ENCODE measurements at places on chromosomes 5 and 9.

DNA sequence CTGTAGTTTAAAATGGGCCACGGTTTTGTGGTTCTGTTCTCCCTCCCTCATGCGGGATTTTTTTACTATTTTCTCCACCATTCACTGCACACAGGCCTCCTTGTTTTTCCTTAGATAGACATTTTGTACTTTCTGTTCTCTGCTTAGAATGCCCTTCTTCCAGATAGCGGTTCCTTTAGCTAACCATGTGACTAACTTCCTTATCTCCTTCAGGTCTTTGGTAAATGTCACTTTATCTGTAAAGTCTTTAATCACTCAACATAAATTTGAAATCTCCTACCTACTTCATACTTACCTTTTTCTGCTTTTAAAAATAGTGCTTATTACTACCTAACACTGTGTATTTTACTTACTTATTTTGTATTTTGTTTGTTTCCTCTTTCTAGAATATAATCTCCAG, 15.0 kb downstream of the FER start:
- no peak for DNase-seq

DNA sequence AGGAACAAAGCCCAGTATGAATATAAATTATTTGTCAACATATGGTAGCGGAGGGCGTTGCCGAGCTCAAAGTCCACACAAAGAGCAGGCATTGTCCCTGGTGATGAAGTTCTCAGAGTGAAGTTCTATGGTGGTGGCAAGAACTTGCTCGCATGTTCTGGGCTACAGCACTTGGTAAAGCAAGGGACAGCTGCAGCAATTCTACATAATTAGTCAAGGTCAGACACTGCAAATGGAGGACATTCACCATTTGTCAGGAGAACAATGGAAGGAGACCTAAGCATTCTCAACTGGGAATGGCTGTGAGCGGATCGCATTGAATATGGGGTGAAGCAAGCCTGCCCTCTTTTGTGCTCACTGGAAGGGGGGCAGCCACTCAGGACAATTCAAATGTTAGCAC, 503.8 kb upstream of the ADAMTS16 start:
- DNase-seq = no peak

GRCh38 chr5:163496286-163496685, 9.1 kb upstream of the MAT2B start:
- no peak for DNase-seq

DNA sequence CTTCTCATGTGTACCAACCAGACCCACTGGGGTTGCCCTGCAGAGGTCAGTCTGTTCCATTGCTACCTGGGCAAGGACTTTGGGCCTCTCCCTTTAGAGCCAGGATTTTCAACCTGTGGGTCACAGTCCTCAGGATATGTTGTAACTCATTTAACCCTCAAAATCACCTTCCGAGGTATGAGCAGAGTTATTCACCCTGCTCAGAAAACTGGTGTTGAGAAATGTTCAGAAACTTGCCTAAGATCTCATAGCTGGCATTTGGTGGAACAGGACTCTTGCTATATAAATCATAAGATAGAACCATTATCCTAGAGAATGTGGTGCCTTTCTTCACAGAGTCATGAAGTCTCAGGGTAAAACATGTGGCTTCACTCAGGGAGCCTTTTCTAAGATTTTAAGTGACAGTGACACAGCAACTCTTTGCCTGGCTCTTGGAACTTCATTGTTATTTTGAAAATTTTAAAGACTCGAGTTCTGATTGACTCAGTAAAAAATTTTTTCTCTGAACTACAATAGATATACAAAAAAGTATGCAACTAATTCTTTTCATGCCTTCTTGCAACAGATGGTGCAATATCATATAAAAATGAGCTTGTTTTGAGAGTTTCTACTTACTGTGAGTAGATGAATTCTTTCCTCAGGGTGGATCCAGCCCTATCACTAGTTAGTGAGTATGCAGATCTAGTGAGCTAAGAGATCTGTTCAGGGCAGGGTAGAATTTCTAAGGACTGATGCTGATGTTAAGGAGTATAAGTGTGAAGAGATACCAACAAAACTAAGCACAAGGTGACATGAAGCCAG, 29.5 kb downstream of the CAST start:
- DNase-seq = no peak

- no peak for DNase-seq
Observed at GRCh38 chr5:67435032-67435431, 238.4 kb upstream of the CD180 start.

GRCh38 chr5:110345623-110346022, 380.8 kb downstream of the TMEM232 start:
- no peak for DNase-seq

DNA sequence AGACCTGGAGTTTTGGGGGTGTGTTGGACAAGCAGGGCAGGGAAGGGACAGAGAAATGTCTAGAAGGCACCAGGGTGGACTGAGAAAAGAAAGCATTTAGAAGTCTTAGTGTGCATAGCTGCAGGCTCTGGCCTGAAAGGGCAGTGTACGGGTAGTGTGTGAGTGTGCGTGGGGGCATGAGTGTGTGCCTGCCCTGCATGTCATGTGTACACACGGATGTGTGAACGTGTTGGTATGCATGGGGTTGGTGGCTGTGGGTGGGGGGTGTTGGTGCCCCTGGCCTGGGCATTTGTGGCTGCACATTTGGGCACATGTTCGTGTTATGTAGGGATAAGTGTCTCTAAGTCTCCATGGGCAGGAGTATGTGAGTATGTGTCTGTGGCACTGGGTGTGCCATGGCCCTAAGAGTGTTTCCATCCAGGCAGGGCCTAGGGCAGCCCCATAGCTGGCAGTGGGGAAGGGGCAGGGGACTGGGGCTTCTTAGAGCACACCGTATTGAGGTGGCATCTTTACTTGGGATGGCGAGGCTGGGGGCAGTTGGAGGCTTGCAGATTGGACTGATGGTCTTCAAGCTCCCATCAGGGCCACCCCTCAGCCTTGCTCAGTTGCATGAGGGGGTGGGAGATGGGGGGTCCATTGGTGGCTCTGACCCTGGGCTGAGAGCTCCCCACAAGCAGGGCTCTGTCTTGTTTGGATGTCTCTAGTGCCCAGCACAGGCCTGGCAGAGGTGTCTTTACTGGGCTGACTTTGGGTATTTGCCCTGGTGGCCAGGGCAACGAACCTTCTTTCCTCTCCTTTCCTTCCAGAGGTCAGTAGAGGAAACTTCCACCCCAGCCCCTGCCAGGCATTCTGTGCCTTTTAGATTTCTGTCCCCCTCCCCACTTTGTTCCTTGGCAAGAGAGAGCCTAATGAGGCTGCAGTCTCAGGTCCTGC, 15.0 kb downstream of the PSD2 start:
- no peak for DNase-seq

Data from NCI-H1436 treated with DMSO at 0.1 percent for 48 hours (cell line).